Osteoblast (primary cell): ENCODE measurements at places on chromosomes 3 and 15. TPM values are rescaled to one million over a fixed set of nuclear protein-coding genes. Genes with fewer than 3 reads are reported as not detected.

DNA sequence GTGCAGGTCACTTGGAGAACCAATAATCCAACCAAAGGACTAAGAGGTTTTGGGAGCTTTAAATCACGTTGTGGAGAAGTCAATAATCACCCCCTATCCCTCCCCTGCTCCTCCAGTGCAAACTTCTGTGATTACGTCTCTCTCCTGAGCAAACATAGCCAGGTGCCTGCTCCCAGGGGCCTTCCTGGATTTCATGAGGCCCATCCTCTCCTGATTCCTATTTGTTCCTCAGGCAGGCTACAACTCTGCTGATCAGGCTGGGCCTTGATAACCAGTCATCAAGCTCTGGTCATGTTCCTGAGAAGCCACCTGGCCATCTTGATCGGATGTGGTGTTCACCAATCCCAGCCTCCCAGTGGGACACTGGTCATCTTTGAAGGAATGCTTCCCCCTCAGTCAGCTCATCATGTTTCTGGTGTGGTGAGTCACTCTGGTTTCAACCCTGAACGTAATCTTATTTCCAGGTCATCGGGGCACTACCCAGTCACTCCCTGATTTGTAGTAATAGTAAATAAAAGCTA, 2.9 kb upstream of the ZNF710 start:
- DNase-seq: peak; percentile 93

DNA sequence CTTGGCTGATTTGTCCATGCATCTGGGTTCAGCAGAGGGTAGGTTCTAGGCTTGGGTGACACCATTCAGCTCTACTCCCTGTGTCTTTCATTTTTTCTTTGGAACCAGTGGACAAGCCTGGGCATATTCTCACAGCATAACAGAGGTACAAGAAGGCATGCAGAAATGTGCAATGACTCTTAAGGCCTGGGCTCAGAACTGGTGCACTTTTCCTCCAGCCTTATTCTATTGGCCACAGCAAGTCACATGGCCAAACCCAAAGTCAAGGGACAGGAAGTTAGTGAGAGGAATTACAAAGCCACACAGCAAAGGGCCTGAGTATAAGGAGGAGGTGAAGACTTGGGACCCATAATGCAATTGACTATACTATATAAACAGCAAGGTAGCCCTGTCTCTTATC, 200.9 kb upstream of the CTDSPL start:
- DNase-seq: no peak

Gene TNFAIP8L3
- 8.3 and 11.2 TPM in 2 replicates for total RNA-seq

DNA sequence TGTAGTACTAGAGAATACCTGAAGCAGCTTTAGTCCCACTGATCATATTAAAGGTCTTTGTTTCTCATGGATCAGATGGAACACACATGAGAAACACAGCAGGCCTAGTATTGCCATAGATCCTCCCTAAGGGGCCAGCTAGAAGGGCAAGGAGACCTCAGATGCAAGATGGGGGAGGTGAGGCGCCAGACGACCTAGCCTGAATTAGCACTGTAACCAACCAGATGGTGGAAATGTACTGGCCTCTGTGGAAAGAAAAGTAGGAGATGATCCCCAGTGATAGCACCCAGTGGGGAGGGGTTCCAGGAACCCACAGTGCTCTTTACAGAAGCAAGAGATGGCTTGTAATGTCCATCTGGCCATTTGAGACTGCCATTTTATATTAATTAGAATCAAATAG, 138.2 kb upstream of the ZNF385D start:
- DNase-seq: no peak

- DNase-seq: no peak
These were observed 72.2 kb downstream of the EPHB1 start for GRCh38 chr3:134867277-134867676.

Gene LRRC34
- total RNA-seq: 2.2 and 2.4 TPM in 2 replicates

GRCh38 chr15:99522288-99522687, 43.5 kb upstream of the MEF2A start:
- DNase-seq: no peak

DNA sequence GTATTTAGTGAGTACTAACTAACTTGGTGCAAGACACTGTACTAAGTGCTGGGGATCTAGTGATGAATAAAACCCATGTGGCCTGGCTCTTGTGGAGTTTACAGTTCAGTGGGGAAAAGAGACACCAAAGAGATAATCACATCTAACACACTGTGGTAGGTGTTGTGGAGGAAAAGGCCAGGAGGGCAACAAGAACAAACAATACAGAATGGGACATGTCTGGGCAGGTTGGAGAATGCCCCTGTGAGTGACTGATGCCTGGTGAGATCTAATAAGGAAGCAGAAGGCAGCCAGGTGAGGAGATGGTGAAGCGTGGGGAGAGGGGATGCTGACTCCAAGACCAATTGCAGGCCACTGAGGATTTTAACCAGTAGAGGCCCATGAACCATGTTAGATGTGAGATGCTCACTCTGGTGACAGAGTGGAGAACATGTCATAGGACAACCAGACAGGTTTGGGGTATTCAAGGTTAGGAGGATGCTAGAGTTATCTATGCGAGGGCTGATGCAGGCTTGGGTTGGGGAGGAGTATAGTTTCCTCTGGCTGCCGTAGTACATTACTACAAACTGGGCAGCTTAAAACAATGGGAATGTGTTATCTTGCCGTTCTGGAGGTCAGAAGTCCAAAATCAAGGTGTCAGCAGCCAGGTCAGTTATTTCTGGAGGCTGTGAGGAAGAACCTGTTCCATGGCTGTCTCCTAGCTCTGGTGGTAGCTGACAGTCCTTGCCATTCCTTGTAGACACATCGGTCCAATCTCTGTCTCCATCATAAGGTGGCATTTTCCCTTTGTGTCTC, 81.4 kb downstream of the ARNT2 start:
- no peak for DNase-seq

Gene C3orf70
- total RNA-seq: 1.4 and 1.5 TPM in 2 replicates

DNA sequence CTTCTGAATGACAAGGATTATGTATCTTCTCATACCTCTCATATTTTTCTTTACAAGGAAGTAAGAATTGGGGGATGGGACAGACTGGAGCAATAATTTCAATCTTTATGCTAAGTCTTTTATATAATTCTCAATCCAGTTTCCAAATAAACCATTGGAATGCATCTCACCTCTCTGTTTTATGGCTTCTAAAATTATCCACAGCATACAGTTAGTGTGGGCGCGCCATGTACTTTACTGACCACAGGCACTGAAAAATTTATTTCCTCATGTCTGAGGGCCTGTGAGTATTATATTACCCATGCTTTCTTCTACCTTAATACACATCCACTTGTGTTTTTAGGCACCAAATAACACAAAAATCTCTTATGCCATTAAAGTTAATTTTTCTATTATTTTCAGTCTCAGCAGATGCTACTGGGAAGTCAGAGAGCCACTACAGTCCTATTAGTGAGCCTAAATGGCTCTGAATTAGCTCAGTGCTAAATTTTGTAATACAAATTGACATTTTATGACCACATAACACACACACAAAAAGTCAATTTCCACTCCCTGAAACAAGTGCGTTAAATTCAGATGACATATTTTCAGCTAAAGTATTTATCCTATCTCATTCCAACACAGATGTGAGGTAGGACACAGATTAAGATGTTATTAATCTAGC, 39.3 kb downstream of the SLITRK3 start:
- no peak for DNase-seq

Gene SRGAP3
- total RNA-seq: 2.5 and 4.7 TPM in 2 replicates

Gene MUSTN1
- total RNA-seq: 1.4 TPM in 1 of 2 replicates, not detected in the other

Gene PLSCR5
- total RNA-seq: not detected in 2 replicates

GRCh38 chr3:139353920-139354556, 10.2 kb downstream of the MRPS22 start:
- peak; percentile 70 for DNase-seq

- DNase-seq: no peak
These were observed 247.6 kb upstream of the SOX2 start for GRCh38 chr3:181464033-181464694.

DNA sequence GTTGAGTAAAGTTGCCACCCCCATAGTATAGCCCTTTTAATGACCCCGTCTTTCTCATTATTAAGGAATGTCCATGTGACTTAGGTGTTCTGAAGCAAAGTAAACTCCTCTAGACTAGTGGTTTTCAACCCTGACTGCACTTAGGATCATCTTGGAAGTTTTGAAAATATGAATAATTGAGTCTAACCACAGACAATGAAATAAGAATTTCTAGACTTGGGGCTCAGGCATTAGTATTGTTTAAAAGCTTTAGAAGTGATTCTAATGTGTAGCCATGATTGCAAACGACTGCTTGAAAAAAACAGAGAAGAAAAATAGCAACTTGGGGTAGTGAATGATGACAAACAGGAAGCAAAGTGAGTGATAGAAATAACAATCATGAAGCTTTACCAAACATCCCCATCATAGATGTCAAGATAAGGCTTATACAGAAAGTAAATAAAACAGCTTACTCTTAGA, 35.0 kb downstream of the ALCAM start:
- no peak for DNase-seq

Gene TRPM1
- total RNA-seq: under 0.01 TPM in 1 of 2 replicates, not detected in the other

DNA sequence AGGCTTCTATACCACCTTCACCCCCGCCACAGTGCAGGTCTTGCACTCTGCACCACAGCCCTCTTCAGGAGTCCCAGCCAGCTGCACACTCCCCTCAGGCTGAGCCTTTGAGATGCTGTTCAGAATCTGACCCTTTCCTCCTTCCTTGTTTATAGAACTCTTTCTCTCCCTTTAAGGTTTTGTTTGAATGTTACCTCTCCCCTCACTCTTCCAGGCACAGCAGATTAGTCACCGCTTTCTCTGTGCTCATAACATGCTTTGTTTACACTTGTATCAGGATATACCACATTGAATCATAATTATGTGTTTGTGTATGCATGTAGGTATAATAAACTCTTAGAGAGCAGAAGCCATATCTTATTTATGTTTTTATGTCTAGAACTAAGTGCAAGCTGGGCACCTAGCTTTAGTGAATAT, 168.4 kb upstream of the BCL6 start:
- DNase-seq: no peak

- DNase-seq: no peak
These were observed 271.2 kb upstream of the ROPN1 start for GRCh38 chr3:124263168-124263567.

- no peak for DNase-seq
These were observed 503.6 kb upstream of the NAALADL2 start for GRCh38 chr3:174355505-174355904.

- DNase-seq: no peak
These were observed 58.0 kb upstream of the CRTC3 start for GRCh38 chr15:90471769-90472168.

Gene GRAMD1C
- total RNA-seq: 1.2 and 2.2 TPM in 2 replicates

GRCh38 chr3:64148955-64149653, 76.2 kb downstream of the PRICKLE2 start:
- DNase-seq: no peak

DNA sequence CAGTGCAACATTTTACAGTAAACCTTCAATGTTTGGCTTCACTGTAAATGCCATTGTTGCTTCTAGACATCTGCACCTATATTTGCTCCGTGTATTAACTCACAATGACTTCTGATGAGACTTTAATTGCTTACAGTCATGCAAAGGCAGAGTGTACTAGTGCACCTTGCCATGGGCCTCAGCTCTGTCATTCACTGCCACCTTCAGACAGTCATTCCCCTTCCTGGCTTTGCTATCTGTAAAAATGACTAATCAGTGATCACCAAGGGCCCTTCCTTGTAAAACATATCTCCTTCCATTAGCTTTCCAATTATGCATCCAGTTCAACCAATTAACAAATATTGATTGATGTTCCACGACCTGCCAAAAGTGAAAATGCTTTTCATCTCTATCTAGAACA, 120.3 kb downstream of the ARRDC4 start:
- DNase-seq: no peak

Gene CPNE9
- total RNA-seq: not detected in 2 replicates

DNA sequence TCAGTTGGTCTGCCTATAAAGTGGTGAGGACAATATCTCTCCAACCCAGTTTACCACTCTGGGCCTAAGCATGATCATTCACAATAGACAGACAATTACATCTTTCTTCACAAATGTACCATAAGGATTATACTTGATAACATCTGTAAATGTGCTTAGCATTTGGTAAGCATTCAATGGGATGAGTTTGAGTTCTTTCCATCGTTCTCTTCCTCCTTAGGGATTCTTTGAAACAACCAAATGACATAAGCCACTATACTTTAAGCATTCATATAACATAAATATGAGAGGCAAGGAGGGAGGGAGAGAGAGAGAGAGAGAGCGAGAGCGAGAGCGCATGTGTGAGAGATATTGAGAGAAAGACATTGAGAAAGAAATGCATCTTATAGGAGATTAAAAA, 303.3 kb upstream of the CBLB start:
- no peak for DNase-seq

Gene UBE2E2
- total RNA-seq: 49.6 and 59.2 TPM in 2 replicates

GRCh38 chr3:196251918-196252317, 35.6 kb downstream of the SLC51A start:
- no peak for DNase-seq

Gene ABCC5
- total RNA-seq: 18.0 and 19.2 TPM in 2 replicates

DNA sequence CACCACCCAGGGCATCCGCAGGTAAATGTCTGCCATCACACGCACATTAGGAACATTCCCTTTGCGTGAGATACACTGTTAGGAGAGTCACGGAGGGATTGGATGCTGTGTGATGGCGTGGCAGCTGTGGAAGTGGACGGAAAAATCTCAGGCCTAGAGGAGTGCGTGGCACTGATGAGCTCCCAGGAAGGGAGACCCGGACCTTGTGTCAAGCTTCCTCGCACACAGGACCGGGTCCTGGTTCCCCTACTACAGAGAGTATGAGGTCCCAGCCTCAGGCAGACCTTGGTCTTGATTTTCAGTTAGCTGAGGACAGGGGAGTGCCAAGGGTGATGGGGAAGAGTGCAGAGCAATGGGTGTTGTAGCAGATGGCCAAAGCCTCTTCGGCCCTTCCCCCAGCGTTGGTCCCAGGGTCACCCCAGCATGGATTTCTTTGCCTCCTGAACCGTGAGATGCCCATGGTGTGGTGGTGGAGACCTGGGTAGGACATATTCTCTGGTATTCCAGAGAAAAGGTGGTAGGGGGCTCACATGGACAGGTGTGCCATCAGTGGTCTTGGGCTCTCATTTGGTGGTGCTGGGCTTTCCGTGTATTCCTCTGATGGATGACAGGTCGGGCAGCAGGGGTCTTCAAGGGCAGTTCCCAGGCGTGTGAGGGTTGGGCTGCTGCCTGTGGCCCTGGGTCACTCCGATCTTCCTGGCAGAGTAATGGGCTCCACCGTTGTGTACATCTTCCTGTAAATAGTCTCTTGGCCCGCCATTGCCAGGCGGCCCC, 105.1 kb downstream of the SNRPN start:
- peak; percentile 42 for DNase-seq

- DNase-seq: no peak
These were observed 141.7 kb upstream of the GPR149 start for GRCh38 chr3:154571553-154572226.

DNA sequence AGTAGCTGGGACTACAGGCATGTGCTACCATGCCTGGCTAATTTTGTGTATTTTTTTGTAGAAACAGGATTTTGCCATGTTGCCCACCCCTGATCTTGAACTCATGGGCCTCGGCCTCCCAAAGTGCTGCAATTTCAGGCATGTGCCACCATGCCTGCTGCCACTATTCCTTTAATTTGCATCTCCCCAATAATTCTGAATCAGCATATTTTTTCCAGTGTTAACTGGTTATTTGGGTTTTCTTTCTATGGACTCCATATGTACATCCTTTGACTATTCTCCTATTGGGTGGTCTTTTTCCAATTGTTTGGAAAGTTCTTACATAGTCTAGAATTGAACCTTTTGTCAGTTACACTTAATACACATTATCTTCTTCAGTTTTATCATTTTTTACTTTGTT, 28.1 kb downstream of the HLTF start:
- DNase-seq: no peak
